ENCODE measurements at places on chromosomes 6 and 20.

GRCh38 chr6:126440923-126441322 lies 101.0 kb downstream of the CENPW start:
- no peak for DNase-seq

GRCh38 chr6:112027942-112028674 lies 25.8 kb upstream of the CCN6 start:
- DNase-seq: no peak

GRCh38 chr6:92507552-92507951 lies 911.8 kb downstream of the EPHA7 start:
- no peak for DNase-seq

- no peak for DNase-seq
Observed at GRCh38 chr6:145895802-145896201, 68.4 kb downstream of the SHPRH start.

- DNase-seq: no peak
Observed at GRCh38 chr6:142301651-142302391, at the start of gene ADGRG6. TSS of gene ADGRG6 (plus strand) at chr6:142302007. CDS start at chr6:142302330, 323 bp downstream.

- DNase-seq: no peak
Observed at GRCh38 chr6:137227871-137228302, 8.7 kb upstream of the IFNGR1 start.

- DNase-seq: no peak
Observed at GRCh38 chr6:127341471-127342202, 1.8 kb downstream of the ECHDC1 start.

GRCh38 chr6:25842526-25842925 lies 10.7 kb upstream of the SLC17A1 start:
- DNase-seq: no peak

DNA sequence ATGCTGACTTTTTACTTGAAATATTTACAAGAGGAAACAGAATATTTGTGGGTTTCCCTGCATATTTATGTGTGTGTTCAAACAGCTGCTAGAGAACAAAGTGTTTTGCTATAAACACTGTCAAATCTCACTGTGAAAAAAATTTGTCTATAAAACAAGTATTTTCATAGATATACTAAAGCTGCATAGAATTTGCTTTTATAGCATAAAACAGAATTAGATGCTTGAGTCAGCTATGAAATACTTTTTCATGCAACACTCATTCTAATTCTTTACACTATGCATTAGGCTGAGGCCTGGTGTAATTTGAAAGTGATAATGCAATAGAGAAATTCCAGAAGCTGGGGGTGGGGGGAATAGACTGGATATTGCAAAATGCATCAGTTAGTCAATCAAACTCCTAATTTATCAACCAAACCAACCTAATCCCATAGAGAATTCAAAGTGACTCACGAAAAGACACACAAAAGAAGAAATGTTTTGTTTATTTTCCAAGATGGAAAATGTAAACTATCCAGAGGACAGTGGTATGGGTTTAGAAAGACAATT lies 148.2 kb downstream of the LAMA2 start:
- DNase-seq: no peak

DNA sequence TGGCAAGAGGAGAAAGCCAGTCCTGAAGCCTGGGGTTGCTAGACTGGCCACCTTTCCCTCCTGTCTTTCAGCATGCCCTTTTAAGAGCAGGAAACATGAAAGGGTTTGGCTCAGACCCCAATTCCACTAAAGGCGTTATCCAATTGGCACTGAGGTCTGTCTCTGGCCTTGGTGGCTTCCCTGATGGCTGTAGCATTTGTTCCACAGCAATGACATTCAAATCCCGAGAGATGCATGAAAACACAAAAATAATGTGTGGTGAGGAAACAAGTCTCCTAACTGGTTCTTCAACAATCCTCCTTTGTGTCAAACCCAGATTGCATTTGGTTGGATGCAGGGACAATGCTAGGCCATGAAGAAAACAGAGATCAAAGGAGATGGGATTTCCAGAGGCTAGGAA lies 56.5 kb upstream of the ADTRP start:
- no peak for DNase-seq

DNA sequence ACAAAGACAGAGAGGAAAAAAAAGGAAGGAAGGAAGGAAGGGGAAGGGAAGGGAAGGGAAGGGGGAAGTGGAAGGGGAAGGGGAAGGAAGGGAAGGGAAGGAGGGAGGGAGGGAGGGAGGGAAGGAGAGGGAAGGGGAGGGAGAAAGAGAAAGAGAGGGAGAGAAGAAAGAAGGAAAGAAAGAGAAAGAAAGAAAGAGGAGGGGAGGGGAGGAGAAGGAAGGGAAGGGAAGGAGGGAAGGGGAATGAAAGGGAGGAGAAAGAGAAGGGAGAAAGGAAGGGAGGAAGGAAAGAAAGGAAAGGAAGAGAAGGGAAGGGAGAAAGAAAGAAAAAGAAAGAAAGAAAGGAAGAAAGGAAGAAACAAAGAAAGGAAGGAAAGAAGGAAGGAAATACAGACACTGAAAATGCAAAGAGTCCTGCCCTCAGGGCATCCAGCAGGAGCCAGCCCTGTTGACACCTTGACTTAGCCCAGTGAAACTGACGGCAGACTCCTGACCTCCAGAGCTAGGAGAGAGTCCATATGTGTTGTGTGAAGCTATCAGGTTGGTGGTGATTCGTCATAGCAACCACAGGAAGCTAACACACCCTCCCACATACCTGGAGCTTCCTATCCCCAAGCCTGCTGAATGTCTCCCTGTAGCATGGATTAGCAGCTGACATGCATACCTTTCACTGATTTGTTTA lies 58.7 kb upstream of the SULF2 start:
- no peak for DNase-seq

DNA sequence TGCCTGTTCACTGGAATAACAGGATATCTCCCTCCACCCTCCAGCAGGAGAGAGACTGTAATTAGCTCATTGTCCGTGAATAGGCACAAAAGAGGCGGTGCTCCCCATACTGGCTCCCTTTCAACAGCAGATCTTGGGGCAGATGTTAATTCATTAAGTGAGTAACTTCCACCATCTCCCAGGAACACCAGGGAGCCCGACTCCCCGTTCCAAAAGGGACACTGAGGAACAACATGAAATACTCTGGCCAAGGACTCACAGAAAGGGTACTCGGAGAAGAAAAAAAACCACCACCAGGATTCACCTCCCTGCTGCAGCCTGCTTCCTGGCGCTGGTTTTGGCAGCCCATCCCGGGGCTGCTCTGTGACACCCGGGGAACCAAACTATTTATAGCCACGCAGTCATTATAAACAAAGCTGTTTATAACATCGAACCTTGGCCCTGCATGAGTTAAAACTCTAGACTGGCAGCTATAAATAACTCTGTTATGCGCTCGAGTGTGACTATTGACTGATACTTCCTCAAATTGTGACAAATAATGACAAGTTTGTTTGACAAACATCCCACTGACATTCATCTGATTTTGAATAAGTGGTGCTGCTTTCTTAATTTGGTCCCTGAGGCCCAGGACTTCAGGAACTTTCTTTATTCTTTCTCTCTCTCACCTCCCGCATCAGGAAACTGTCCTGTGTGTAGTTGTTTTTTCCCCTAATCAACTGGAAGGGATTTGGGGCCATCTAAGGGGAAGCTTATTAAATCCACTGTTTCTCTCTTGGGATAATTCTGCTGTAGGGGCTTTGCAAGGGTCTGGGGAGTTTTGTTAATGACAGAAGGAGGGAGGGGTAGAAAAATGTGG lies 521.6 kb downstream of the CD83 start:
- no peak for DNase-seq

DNA sequence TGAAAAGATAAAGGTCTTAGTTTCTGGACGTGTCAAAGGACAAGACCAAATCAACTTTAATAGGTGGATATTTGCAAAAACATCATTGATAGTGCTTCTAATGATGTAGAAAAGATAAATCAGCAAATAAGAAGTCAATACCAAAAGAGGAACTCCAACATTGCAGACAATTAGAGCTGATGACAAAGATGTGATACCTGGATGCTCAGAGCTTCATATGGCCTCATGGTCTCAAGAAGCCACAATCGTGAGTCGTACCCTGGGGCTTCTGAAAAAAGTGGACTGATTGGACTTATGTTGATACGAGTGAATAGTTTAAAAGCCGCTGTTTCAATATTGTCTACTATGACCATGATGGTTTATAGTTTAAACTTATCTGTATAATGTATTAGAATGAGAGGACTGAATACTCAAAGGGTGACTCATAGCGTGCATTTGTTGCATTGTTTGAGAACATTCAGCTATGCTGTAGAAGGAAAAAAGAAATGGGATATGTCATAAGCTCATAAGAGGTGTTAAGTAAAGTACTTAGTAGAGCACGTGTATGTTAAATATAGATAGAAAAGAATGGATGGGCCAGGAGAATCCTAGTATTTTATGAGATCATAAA lies 54.6 kb upstream of the RIPOR2 start:
- no peak for DNase-seq

DNA sequence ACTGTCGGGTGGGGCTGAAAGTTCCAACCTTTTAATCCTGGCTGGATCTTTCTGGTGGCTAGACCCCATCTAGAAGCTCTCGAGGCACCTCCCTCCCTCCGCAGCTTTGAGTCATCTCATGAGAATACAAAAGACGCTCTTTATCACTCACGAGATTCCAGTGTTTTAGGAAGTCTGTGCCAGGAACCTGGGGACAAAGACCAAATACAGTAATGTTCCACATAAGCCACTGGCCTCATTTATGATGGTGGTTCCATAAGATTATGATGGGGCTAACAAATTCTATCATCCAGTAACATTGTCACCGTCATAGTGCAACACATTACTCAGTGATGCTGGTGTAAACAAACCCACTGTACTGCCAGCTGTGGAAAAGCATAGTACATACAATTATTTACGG lies 48.7 kb downstream of the NCOA7 start:
- peak; percentile 66 for DNase-seq

GRCh38 chr6:137680705-137681346 lies 186.2 kb upstream of the TNFAIP3 start:
- no peak for DNase-seq

DNA sequence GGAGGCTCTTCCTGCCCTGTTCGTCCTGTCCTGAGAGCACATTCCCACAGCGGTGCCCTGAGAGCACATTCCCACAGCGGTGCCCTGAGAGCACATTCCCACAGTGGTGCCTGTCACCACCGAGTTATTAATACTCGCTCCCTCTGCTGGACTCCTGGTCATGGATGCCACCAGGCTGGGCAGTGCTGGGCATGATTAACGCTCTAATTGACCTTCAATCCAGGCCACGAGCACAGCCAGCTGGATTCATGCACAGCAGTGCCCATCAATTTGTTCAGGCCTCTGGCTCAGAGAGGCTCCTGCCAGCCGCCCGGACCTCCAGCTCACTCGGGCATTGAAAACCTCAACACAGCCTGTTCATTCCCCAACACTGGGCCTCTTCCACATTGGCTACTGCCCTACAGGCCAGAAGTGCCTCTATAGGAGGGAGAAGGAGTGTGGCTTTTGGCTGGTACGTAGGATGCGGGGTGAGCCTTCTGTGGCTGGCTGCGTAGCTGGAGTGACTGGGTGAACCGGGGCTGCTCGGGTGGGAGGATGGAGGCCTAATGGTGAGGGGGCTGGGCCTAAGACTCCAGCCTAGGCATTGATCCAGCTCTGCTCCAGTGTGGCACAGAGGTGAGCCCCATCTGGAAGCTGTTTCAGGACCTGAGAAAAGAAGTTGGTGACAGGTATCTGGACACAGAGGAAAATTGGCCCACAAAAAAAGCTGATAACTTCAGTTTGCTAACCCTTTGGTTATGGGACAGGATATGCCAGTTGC lies 9.3 kb downstream of the IP6K3 start:
- DNase-seq: no peak

DNA sequence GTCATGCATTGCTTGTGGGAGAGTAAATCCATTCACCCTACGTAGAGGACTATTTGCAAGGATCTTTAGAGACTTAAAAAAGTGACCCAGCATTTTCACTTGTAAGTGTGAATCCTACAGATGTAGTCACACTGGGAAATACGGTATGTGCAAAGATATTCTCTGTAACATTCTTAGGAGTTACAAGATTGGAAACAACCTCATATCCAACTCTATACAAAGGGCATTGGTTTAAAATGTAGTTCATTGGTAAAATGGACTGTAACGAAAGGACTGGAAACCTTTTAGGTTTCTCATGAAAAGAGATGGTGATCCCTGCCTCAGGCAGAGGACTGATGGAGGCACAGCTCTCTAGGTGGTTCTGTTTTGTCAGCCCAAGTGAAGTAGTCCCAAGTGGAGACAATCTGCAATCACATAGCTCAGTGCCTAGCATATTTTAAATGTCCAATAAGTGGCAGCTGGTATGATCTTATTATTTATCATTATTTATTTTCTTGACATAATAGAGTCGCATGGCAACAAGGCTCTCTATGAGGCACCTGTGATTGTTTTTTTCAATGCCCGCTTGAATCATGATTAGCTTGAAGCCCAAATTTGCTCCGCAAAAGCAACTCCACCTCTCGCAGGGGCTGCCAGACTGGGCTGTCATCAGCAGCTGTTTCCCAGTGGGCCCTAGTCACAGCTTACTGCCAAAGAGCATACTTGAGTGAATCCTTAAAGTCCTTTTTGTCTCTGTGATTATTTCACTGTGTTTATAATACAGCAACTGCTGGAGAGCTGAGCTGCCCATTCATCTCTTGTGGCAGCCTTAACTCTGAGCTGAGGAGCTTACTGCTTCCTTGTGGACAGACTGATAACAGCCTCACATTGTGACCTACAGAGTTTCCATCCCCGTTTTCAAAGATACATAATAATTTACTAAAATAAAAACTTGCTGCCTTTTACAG lies 19.8 kb upstream of the ENPP1 start:
- no peak for DNase-seq

DNA sequence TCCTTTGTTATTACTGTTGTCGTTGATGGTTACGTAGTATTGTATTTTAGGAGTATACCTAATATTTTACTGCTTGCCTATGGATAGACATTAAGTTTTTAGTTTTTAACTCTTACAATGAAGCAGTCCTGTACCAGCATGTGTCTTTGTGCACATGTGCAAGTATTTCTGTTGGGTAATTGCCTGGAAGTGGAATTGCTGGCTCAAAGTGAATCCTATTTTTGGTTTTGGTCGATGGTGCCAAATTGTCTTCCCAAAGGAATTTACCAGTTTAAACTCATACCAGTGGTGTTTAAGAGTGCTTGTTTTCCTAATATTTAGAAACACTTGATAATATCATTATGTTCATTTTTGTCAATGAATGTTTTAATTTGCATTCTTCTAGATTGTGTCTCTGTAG lies 75.5 kb downstream of the ANKS1A start:
- no peak for DNase-seq

Measured in putamen (tissue), 1 donor.